ENCODE measurements at places on chromosomes 12 and 14.
A peak's percentile ranks its signal among the peaks of the same experiment; 100 is the strongest.

DNA sequence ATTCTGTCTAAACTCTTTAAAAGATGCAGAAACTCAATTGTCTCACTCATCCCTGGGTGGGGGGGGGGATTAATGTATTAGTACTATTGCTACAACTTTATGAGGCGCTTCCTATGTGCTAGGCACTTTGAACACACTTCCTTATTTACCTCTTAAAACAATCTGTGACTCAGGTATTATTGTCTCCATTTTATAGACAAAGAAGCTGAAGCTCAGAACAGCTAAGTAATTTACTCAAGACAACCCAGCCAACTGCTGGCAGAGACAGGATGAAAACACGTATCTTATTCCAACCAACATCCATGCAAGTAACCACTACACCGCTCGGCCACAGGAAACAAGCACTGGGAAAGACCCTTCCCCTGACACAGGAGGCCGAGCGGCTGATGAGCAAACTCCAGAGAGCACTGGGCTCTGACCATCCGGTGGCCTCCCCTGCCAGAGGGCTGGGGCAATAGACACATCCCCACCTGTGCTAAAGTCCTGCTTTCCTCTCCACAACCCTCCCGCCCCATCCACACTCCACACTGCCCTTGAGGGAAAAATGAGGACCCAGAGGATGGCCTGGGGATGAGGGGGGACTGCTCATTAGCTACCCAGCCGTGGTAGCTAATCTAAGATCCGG is 244.2 kb downstream of the DPF3 start:
- DNase-seq, result no peak

- no peak for DNase-seq
These were observed 40.6 kb downstream of the ATF7 start for GRCh38 chr12:53585448-53586125.

GRCh38 chr12:11228296-11228879 is 41.1 kb downstream of the PRB3 start:
- DNase-seq, result peak; percentile 14

- DNase-seq, result no peak
These were observed 53.0 kb downstream of the PAPLN start for GRCh38 chr14:73290279-73290678.

DNA sequence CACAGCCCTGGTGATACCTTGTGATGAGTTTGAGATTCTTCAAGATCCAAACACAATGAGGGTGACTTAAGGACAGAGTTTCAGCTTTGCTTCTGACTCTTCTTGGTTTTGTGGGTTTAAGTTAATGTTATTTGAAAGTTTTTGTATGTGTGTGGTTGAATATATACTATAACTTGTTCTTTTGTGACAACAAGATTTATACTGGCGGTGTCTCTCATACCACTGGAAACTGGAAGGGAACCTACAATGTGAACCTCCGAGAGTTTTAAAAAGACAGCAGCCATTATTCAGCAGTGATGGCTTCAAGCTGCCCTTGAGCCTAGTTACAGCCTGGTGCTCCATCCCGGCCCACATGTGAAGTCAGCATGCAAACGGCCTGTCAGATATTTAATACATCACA is 87.9 kb upstream of the IGF1 start:
- DNase-seq, result no peak

GRCh38 chr14:100325231-100325632 is 2.1 kb downstream of the SLC25A47 start:
- DNase-seq, result no peak

GRCh38 chr12:19895246-19896020 is 456.1 kb downstream of the AEBP2 start:
- DNase-seq, result no peak

DNA sequence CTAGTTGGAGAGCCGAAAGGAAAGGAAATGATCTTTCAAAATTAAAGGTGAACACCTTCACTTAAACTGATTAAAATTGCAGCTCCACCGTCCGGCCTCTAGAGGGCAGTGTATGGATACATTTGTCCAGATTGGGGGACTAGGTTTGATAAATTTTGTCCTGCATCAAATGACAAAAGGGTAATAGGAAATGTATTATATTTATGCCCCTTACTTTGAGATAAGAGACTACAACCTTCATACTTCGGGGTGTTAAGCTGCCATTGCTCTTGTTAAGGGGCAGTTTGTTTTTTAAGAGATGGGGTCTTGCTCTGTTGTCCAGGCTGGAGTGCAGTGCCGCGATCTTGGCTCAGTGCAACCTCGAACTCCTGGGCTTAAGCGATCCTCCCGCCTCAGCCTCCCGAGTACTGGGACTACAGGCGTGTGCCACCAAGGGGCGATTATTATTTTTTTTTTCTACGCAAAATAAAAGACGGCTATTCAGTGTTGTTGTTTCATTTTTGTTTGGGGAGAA is 818 bp upstream of the SUOX start:
- DNase-seq, result no peak
